ENCODE measurements at places on chromosomes 5 and 9.

GRCh38 chr5:145800181-145800580, 35.0 kb downstream of the PRELID2 start:
- no peak for DNase-seq

- no peak for DNase-seq
Measured at GRCh38 chr5:151123897-151124751, 33.5 kb downstream of the ANXA6 start.

GRCh38 chr5:63213256-63213655, 634.6 kb downstream of the LRRC70 start:
- no peak for DNase-seq

- no peak for DNase-seq
Measured at GRCh38 chr9:103798620-103799019, 295.5 kb upstream of the SMC2 start.

DNA sequence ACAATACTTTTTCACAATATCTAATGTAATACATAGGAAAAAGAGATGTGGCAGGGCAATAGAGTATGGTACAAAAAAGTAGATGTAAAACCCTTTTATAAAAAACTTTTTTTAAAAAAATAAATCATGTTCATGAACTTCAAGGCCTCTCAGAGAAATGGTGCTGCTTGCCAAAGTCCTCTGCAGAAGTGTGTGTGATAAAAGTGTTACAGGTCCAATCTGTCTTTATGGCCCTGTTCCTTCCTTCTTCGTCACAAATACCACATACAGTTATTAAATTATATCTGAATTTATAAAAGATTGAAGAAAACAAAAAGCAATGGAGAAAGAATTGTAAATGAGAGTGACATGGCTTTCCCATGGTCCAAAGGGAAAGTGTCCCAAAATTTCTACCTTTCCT, 21.7 kb upstream of the CCNH start:
- DNase-seq: no peak

GRCh38 chr9:37812773-37813379, 12.3 kb downstream of the DCAF10 start:
- no peak for DNase-seq

- no peak for DNase-seq
Measured at GRCh38 chr9:68532131-68532530, 8.6 kb downstream of the TMEM252 start.

- no peak for DNase-seq
Measured at GRCh38 chr9:86052556-86053468, 46.5 kb downstream of the GOLM1 start.

DNA sequence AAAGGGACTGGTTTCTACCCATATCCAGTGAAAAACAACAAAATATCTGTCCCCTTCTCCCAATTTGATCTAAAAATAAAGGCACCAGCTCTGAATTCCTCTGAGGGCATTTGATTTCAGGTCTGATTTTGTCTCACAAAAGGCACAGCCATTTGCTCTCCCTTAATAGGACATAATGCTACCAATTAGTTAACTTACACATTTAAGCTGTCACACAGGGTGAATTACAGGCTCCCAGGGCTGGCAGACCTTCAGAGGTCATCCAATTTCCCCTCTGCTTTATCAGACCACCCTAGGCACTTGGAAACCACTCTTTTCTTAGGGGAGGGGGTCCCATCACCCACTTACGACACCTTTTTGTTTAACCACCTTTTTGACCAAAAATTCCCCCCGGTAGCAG, 319.9 kb downstream of the SPOCK1 start:
- no peak for DNase-seq

GRCh38 chr5:151051066-151051930, 29.5 kb downstream of the TNIP1 start:
- DNase-seq: no peak

DNA sequence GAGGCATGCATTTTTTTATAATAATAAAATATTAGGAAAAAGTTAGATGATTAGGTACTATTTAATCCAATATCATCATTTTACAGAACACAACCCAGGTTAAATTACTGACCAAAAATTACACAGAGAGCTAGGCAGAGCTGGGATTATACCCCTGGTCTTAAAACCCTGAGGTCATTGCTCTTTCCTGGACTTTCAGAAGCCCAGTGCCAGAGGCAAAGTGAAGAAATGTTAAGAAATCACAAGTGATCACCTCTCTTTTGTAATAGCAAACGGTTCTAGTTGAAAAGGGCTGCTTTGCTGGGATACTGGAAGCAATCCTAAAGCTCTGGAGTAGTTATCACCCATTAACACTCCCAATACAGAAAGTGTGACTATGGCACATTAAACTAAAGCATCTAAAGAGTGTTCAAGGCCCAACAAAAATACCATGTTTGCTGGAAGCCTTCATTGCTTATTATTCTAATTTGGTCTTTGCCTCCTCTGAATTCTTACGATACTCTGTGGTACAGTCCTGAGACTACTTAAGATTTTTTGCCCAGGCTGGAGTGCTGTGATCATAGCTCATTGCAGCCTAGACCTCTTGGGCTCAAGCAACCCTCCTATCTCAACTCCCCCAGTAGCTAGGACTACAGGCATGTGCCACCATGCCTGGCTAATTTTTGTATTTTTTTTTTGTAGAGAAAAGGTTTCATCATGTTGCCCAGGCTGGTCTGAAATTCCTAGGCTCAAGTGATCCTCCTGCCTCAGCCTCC, 575.9 kb downstream of the RAB3C start:
- no peak for DNase-seq

DNA sequence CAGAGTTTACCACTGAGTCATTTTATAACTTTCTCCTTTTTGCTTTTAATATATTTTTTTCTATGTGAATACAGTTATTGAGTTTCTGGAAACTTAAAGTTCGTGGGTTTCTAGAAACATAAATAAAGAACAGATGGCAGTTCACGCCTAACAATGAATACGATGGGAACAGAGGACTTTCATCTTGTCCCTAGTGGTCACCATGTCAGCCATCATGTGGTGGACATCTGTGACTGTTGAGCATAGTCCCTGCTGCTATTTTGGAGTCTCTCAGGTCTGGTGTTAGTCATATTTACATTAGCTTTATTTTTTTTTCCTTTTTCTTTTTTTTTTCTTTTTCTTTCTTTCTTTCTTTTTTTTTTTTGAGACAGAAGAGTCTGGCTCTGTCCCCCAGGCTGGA, 85.3 kb downstream of the XRCC4 start:
- DNase-seq: no peak

- no peak for DNase-seq
Measured at GRCh38 chr5:64625678-64626077, 64.6 kb upstream of the SHISAL2B start.

DNA sequence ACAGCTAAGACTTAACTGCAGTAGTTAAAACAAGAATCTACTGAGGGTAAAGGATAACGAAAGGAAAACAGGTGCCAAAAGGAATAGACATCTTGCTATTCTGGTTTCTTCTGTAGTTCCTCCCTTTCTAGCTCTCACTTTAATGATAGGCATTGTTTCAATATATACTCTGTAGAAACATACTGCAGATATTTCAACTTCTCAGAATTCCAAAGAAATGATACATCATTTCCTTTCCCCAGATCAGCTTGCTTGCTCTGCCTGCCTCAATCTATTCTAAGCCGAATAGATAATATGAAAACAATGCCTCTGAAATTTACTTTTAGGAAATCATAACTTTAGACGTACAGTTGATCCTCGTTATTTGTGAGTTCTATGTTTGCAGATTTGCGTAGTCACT, 46.3 kb downstream of the ACO1 start:
- DNase-seq: no peak

DNA sequence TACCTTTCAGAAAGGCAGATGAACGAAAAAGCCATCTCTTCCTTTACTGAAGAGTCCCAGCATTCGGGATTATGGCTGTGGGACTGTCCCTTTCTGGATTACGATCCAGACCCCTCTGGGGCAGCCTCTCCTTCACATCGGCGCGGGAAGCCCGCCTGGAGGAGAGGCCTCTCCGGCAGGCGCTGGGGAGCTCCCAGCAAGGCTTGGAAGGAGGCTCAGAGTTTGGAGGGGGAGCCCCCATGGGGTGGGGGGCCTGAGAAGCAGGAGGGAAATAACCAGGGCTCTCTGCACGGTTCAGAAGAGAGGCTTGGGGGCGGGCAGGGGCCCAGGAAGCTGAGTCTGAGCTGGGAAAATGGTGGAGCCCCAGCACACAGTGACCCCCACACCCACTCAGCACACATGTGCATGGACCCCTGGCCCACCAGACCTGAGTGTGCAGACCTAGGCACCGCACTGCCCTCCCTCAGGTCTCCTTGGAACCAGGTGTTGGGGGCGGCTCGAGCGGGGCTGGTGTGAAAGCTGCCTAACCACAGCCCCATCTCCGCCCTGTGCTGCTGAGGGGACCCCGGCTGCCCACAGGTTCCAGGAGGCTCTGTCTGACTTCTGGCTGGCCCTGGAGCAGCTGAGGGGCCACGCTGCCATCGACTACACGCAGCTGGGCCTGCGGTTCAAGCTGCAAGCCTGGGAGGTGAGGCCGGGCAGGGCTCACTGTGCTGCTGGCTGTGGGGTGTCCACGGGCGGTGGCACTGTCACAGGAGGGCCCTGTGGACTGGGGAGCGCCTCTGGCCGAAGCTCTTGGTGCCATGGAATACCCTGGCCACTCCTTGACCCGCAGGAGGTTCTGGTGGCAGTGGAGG, 4.5 kb downstream of the NOXA1 start:
- peak; percentile 51 for DNase-seq

- no peak for DNase-seq
Measured at GRCh38 chr5:40333459-40334241, 346.1 kb upstream of the PTGER4 start.

DNA sequence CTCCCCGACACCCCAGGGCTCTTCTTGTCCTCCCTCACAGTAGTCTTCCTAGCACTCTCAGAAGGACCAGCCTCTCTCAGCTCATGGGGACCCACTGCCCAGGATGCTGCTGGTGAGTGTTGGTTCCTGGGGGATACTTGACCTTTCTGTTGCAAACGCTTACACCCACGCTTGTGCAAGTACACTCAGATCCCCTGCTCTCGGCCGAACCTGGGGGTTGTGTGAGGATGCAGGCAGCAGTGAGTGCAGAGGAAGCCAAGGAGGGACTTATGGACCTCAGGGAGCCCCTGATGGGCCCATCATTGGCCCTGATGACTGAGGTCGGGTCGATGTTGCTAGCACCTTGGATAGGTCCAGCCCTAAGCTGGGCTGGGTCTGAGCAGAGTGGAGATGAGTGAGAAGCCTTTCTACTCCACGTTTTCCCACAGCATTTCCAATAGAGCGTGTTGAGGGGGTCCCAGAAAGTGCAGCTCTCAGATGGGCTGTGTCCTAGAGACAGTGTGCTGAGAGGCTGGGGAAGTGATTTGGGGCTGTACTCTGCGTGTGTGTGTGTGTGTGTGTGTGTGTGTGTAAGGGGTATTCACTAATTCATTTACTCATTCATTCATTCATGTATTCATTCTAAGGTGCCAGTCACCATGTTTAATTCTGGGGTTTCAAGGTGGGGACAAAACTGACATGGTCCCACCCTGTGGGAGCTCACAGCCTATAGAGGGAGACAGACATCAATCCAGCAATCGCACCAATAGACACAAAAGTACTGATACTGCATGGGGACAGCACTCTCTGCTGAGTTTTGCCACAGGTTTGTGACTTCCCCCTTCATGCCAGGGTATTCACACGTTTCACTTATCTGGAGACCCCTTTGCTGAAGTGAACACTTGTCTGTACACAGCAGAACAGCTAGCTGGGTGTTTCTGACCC, 25.2 kb upstream of the PITX1 start:
- DNase-seq: no peak

- no peak for DNase-seq
Measured at GRCh38 chr5:174937201-174938123, 213.1 kb downstream of the MSX2 start.

DNA sequence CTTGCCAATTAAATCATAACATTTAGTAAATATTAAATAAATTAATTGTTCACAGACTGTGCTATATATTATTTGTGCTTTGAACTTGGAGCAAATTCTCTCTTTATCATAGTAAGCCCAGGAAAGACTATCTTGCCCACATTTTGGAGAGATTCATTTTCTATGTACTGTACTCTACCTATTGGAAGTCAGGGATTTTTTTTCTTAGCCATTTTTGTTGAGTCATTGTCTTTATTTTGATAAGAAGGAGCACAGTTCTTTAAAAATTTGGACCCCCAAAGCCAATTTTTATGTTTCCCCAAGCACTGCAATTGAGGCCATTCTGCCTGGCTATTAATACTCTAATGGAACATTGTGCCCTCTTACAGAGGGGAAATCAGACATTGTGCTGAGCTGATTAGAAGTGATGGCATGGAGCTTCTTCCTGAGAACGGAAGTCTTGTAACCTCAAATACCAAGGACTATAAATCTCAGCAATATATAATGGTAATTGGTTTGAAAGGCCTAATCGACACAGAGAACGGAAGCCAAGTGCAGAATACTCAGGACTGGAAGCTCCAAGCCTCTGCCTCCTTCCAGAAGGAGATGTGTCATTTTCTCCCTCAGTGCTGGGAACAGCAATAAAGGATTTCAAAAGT, 188.8 kb upstream of the PAPPA start:
- no peak for DNase-seq

DNA sequence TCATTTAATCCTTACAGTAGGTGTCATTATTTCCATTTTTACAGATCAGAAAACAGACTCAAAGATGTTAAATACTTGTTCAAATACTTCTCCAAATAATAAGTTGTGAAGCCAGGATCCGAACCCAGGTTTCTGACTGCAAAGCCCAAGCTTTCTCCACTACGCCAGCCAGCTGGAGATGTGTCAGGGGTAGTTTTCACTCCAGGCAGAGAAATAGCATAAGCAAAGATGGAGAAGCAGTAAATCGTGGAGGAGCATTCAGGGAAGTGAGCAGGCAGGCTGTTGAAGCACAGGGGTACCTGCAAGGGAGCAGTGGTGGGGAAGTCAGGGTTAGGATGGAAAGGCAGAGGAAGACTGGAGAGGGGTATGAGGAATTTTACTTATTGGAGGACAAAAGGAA, 2.9 kb downstream of the TLN1 start:
- no peak for DNase-seq

GRCh38 chr9:133952598-133953550, 39.2 kb downstream of the VAV2 start:
- DNase-seq: no peak

DNA sequence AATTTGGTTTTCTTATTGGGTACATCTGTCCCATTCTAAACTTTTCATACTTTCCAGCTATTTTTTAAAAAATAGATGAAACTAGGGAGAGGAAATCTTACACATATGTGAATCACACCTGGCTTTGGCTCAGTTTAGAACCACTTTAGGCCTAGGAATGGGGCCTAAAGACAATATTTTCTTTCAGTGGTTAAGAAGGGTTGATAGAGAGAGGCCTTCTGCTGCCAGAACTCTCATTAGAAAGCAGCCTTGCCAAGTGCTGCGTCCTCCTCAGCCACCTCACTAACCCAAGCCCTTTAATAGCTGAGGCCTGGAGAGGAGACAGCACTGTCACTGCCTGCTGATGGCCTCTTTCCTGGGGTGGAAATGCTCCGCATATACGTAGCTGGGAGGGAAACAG, 167.5 kb downstream of the SAXO1 start:
- no peak for DNase-seq

- no peak for DNase-seq
Measured at GRCh38 chr5:142590451-142591231, 95.2 kb downstream of the FGF1 start.

Data from RWPE2 (cell line).